ENCODE measurements at places on chromosomes 7 and 10.

DNA sequence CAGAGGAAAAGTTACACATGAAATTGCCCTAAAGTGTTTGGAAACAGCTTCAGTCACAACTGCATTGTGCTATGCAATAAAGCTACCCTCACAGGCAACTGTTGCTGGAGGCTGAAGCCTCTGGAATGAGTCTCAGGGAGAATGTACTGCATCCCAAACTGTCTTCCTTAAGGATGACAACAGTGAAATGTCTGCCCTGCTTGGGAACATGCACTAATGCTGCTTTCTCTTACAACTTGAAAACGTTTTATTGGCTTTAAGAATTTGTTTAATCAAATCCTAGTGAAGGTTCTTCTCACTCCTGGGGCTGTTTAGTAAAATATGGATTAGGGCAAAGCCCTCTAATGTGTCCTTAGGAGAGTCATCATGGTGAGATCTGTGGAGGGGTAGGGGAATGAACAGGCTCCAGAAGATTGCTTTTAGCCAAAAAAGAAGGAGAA is 215.4 kb downstream of the TWIST1 start:
- no peak for DNase-seq

DNA sequence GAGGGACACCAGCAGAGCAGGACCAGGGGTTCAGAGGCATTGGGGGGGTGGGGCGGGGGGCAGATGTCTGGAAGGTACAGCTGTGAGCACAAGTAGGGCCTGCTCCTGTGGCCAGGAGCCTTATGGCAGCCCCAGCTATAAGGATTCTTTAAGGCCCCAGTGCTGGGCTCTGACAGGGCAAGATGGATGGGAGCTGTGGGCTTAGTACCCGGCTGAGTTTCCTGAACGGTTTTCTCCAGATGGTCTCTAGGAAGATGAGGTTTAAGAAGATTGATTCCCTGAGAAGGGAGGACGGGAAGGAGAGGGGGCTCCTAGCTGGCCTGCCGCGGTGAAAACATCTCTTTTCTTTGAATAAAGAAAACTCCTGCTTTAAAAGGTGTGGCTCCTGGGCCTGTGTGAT is 30.1 kb upstream of the COMTD1 start:
- DNase-seq, result no peak

DNA sequence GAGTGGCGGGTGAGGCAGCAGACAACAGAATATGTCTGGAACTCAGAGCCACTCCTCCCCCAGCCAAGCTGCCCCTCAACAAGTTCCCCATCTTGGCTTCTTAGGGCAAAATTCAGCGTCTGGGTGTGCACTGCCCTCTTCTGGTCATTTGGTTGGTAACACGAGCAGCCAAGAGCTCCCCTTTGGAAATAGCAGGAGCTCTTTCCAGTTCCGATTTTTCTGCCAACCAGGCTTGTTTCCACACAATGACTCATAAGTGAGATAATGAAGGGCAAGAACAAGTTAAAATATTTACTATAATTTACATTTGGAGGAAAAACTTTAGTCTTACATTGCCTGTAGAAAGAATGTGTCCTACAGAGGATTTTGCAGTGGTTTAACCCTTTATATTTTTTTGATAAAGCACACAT is 70.5 kb downstream of the ADCYAP1R1 start:
- no peak for DNase-seq

DNA sequence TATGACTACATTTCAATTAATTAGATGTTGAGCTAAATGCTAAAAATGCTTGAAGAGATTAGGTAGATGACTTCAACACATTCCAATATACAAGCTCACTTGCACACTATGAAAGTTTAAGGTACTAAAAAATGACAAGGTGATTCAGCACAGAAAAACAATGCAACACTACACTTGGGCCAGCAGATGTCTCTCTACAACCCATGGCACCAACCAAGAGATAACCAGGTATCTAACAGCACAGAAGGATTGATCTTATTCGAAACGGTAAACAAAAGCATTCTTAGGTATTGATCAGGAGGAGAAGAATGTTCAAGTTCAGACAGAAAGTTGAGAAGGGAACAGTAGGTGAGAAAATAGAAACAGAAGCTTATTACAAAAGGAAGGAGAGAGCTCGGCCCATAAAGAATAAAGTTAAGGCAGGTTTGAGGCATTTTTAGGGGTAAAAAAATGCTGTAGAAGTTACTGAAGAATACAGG is 248.2 kb upstream of the KLF14 start:
- no peak for DNase-seq

DNA sequence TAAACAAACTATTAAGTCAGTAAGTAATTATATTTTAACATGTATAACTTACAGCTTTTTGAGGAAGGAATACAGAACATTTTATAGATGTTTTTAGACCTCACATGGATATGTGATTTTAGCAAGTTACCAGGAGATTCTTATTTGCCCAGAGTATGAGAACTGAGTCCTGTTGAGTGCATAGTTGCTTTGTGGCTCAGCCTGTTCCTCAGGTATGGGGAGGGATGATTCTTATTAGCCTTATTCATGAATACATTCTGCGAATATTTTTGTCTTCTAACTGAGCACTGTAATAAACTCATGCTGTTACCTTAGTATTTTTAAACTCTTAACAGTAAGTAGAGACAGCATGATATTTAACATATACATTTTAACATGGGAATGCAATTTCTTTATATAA is 17.9 kb downstream of the BTAF1 start:
- DNase-seq, result no peak

DNA sequence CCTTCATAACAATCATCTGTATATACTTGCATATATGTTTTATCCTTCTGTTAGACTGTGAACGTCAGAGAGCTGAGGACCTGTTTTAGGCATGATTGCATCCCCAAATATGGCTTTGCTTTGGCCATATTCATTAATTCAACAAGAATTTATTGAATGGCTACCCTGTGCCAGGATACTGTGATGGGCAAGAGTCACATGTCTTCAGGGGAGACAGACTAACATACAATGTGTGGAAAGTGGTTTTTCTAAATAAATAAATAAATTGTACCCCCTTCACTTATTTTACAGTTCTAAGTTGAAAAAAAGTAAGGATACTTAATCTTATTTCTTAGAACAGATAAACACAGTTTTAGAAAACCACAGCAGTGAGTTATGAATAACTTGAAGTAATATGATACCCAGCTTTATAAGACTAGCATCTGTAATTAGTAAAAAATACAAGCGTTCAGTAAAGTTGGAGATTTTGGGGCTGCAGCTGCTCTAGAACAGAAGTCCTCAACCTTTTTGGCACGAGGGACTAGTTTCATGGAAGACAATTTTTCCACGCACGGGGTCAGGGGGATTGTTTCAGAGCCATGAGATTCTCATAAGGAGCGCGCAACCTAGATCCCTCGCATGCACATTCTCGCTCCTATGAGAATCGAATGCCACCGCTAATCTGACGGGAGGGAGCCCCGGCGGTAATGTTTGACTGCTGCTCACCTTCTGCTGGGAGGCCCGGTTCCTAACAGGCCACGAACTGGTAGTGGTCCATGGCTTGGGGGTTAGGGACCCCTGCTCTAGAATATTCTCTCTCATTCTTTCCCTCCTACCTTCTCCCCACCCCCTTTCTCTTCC is 89.4 kb upstream of the MTPN start:
- DNase-seq, result no peak

GRCh38 chr10:124755581-124755980 is 11.4 kb upstream of the FAM53B start:
- DNase-seq, result no peak

DNA sequence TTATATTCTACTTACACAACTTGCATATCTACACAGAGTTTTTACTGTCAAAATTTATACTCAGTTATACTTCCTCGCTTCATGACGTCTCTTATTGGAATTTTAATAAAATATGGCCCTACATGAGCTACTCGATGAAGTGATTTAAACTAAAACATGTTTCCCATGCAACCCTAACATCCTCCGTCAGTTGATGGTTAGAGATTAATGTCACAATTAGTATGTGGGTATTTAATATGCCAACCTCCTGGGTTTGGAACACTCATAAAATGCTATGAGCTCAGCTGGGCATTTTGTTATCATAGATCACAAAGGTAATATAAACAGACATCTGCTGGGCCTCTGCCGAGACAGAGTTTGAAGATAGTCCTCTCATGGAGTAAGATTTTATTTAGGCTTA is 66.5 kb downstream of the GNAT3 start:
- no peak for DNase-seq

DNA sequence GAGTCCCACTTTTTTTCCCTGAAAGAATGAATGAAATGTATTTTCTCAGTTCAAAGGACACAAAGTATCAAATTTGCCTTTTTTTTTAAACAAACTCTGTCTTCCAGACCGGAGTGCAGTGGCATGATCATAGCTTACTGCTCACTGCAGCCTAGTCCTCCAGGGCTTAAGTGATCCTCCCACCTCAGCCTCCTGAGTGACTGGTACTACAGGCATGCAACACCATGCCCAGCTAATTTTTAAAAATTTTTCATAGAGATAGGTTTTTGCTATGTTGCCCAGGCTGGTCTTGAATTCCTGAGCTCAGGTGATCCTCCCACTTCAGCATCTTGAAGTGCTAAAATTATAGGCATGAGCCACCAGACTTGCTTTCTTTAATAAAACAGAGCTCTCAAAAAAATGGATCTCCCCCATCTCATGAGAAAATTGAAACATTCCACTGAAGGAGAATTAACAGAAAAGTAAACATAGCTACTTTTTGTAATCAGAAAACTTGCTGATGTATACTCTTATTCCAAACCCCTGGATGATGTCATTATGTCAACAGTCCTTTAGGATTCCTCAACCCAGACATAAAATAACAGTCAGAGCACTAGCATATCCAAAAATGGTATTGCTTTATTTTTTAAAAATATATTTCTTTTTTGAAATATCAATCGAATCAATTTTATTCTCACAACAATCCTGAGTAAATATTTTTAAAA is 12.3 kb upstream of the TRDMT1 start:
- DNase-seq, result no peak
